ENCODE measurements at places on chromosomes 1 and 21.

- DNase-seq = no peak
Measured at GRCh38 chr1:111776391-111776790, 20.7 kb downstream of the DDX20 start.

DNA sequence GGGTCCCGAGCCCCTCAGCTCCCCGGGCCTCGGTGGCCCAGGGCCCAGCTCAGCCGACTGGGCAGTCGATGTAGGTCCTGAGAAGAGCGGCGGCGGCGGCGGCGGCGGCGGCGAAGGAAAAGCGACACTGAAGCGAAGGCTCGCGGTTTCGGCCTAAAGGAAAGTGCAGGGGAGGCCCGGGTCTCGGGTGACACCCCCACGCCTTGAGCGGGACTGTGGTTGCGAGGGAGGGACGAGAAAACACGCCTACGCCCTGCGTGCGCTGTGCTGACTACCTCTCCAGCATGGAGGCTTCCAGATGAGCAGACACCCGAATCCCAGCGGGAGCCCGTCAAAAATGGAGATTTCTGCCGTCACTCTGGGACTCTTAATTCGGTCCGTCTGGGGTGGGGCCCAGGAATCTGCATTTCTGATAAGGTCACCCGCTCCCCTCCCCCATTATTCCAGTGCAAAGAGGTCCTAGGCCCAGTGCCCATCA, 31.2 kb downstream of the DNTTIP2 start:
- DNase-seq = no peak

- no peak for DNase-seq
Measured at GRCh38 chr1:159945483-159946241, at the start of gene IGSF9. Gene IGSF9, minus strand, starts transcription at chr1:159945613. Its CDS starts 2,159 bp downstream, at chr1:159943454.

DNA sequence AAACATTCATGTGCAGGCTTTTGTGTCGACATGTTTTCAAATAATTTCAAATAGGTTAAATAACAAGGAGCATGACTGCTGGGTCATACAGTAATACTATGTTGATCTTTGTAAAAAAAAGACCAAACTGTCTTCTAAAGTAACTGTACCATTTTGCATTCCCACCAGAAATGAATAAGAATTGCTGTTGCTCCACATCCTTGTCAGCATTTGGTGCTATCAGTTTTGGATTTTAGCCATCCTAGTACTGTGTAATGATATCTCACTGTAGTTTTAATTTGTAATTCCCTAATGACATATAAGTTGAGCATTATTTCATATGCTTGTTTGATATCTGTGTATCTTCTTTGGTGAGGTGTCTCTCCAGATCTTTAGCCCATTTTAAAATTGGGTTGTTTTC, 11.6 kb downstream of the UROD start:
- DNase-seq = no peak

DNA sequence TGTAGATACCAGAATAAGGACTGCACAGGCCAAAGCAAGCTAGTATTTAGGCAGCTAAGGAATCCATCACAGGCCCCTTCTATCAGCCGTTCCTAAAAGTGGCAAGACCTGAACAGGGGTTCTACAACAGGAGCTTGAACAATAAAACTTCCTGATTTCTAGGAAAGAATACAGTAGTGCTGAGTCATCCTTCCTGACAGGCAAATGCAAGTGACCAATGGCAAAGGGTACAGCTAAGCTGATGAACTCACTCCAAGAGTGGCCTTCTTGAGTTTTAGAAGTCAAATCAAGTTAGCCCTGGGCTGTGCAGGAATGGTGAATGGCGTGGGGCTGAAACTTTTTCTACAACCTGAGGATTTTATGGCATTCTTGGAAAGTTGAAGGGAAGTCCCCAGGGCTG, 112.9 kb downstream of the GREM2 start:
- no peak for DNase-seq

DNA sequence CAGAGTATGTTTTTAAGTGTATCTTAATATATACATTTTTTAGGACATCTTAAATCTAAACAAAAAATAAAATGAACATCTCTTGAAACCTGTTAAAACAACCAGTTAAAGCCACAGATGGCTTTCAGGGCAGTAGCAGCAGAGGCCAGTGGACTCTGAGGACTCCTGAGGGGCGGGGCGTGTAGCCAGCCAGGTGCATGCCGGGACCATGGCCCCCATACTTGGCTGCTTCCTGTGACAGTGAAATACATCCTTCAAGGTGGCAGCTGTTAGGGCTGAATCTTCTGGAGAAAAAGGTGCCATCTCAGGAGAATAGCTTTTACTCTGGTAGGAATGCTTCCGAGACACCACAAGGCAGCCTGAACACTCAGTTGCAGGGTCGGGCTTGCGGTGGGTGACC, 9.6 kb downstream of the RHOU start:
- DNase-seq = no peak

- no peak for DNase-seq
Measured at GRCh38 chr1:94702442-94702815, 117.7 kb upstream of the SLC44A3 start.

GRCh38 chr1:234724516-234725176, 114.7 kb upstream of the IRF2BP2 start:
- no peak for DNase-seq

DNA sequence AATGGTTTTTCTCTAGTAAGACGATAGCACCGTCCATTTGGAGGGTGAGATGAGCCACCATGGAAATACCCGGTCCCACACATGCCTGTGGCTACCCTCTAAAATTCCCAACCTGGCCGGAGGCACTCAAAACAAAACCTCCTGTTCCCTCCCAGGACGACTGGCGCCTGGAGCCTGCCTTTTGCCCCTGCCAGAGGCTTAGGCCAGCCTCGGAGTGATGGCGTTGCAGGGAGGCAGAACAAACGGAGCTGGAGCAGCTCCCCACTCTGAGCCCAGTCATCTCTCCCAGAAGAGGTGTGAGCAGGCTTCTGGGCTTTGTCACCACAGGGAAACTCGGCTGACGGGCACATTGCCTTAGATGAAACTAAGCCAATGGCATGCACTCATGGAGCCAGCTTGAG, 213.7 kb upstream of the HOOK1 start:
- no peak for DNase-seq
